Myometrial cell (primary cell): ENCODE measurements at places on chromosomes 11 and 22. TPM values are rescaled to one million over a fixed set of nuclear protein-coding genes. Genes with fewer than 3 reads are reported as not detected.

Gene ZP1
- total RNA-seq = 0.89 TPM in 1 of 2 replicates, not detected in the other

Gene CD248
- total RNA-seq = 93.4 and 98.0 TPM in 2 replicates

Gene SYCE3
- total RNA-seq = not detected in 2 replicates

Gene TEX12
- total RNA-seq = not detected in 2 replicates

Gene RIMBP3C
- total RNA-seq = 0.18 TPM in 1 of 2 replicates, not detected in the other
